Ovary (tissue), 10 donors: ENCODE measurements at places on chromosomes 3 and 15. TPM values are rescaled to one million over a fixed set of nuclear protein-coding genes. Genes with fewer than 3 reads are reported as not detected.
A peak's percentile ranks its signal among the peaks of the same experiment; 100 is the strongest.

Gene SCG5
- 1.4 TPM for total RNA-seq

GRCh38 chr15:71484080-71484479 lies 326.3 kb upstream of the NR2E3 start:
- no peaks in the 10 kb centered on the region for H3K27me3 ChIP-seq
- no peak for DNase-seq
- H3K36me3 ChIP-seq, result no peaks in the 10 kb centered on the region
- H3K4me3 ChIP-seq, result no peak overlapping the region
- H3K27ac ChIP-seq, result no peak overlapping the region
- H3K4me1 ChIP-seq, result no peaks in the 10 kb centered on the region

DNA sequence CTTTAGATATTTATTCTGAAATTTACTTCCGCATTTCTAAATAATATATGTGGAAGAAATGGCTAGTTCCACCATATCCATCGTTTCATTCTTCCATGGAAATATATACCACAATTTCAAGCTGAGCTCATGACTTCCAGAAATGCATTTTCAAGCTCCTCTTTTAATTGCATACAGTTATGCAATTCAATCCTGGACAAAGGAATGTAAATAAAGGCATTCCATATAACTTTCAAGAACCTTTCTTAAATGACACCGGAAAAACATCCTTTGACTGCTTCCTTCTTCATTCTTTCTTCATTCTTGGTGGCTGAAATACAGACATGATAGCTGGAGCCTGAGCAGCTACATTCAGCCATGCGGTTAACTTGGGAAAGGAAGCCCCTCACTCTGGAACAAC lies 185.2 kb upstream of the GADL1 start:
- no peak overlapping the region for H3K4me3 ChIP-seq
- H3K4me1 ChIP-seq, result peaks cover 2% of the 10 kb centered on the region
- H3K27me3 ChIP-seq, result no peaks in the 10 kb centered on the region
- H3K27ac ChIP-seq, result no peak overlapping the region
- no peaks in the 10 kb centered on the region for H3K36me3 ChIP-seq

Gene PGBD4
- 0.69 TPM for total RNA-seq

Gene ZIC1
- total RNA-seq, result 0.05 TPM

GRCh38 chr3:100245927-100246326 lies 14.9 kb upstream of the TBC1D23 start:
- DNase-seq, result no peak
- H3K4me3 ChIP-seq, result no peak overlapping the region
- no peaks in the 10 kb centered on the region for H3K36me3 ChIP-seq
- no peak overlapping the region for H3K27ac ChIP-seq
- no peaks in the 10 kb centered on the region for H3K27me3 ChIP-seq
- no peaks in the 10 kb centered on the region for H3K4me1 ChIP-seq

Gene ITGB5
- 47.6 TPM for total RNA-seq

GRCh38 chr3:179860275-179861107 lies 176.2 kb downstream of the PEX5L start:
- H3K27ac ChIP-seq, result no peak overlapping the region
- H3K36me3 ChIP-seq, result no peaks in the 10 kb centered on the region
- H3K27me3 ChIP-seq, result no peaks in the 10 kb centered on the region
- no peak overlapping the region for H3K4me3 ChIP-seq

GRCh38 chr3:63611382-63611781 lies 41.1 kb upstream of the SNTN start:
- no peaks in the 10 kb centered on the region for H3K4me1 ChIP-seq
- no peak for DNase-seq
- no peaks in the 10 kb centered on the region for H3K27me3 ChIP-seq

DNA sequence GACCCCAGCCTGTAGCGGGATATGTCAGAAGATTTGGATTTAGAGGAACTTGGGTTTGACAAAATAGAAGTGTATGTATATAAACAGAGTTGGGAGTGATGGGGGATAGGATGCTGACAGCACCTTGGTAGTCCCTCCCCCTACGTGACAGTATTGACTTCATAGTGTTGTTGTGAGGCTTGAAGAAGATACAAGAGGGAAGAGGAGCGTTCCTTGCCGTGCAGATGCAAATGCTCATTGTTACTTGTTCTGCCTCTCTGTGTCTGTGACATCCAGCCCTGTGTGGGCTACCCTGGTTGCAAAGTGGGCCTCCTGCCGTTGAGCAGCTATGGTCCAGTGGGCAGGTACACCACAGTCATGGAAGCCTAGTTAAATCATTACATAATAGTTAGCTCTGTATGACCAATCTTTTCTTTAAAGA lies 45.0 kb downstream of the SMAD3 start:
- DNase-seq, result no peak
- no peak overlapping the region for H3K4me3 ChIP-seq
- no peaks in the 10 kb centered on the region for H3K27me3 ChIP-seq
- H3K4me1 ChIP-seq, result peaks cover 41% of the 10 kb centered on the region

DNA sequence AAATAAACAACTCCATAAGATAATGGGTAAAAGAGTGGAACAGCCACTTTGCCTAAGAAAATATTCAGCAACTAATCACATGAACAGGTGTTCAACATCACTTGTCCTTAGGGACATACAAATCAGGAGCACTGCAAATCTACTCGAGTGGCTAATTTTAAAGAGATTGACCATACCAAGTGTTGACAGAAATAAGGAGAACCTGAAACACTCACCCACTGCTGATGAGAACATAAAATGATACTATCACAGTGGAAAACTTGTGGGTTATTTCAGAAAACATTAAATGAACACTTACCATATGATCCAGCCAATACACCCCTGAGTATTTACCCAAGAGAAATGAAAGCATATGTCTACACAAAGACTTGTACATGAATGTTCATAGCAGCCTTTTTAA lies 70.5 kb downstream of the GABRB3 start:
- no peak overlapping the region for H3K4me3 ChIP-seq
- DNase-seq, result no peak
- no peak overlapping the region for H3K27ac ChIP-seq

Gene WDR6
- total RNA-seq, result 289 TPM

- no peaks in the 10 kb centered on the region for H3K27me3 ChIP-seq
- DNase-seq, result no peak
- H3K4me3 ChIP-seq, result no peak overlapping the region
- no peak overlapping the region for H3K27ac ChIP-seq
- peaks cover 1% of the 10 kb centered on the region for H3K4me1 ChIP-seq
Measured at GRCh38 chr3:127137757-127138536, 55.0 kb upstream of the PRR23E start.

Gene MYRIP
- total RNA-seq, result 8.4 TPM

DNA sequence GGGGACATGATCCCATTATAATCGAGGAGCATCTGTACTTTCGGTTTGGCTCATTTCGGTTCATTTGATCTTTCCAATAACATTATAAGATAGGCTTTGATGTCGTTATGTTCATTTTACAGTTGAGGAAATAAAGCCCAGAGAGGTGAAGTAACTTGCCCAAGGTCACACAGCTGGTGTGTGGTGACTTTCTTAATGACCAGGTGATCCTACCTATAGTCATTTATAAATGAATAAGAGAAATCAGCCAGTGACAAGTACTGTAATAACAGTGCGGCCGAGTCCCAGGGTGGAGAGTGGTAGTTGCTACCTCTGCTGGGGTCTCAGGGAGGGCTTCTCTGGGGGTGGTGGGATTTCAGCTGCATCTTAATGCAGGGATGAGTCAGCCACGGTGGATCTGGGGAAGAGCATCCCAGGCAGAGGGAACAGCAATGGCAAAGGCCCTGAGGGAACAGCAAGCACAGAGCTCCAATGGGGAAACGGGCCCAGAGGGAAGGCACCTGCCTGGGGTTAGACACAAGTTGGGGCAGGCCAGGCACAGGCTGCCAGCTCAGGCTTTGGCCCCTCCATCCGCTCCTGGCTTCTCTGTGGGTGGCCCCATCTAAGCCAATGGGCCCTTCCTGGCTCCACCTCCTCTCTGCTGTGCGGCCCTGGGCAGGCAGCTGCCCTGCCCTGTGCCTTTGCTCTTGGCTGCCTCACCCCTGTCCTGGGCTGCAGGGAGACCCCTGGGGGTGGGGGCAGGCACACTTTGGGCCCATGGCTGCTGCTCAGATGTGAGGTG lies 1.1 kb upstream of the FBLN2 start:
- DNase-seq, result no peak
- H3K36me3 ChIP-seq, result no peaks in the 10 kb centered on the region
- H3K27ac ChIP-seq, result no peak overlapping the region
- no peak overlapping the region for H3K4me3 ChIP-seq

GRCh38 chr3:52299879-52300611 lies 12.4 kb downstream of the GLYCTK start:
- H3K36me3 ChIP-seq, result no peaks in the 10 kb centered on the region
- peaks cover 19% of the 10 kb centered on the region for H3K4me1 ChIP-seq
- H3K4me3 ChIP-seq, result no peak overlapping the region
- peak overlapping the region; percentile 69 for H3K27ac ChIP-seq
- no peaks in the 10 kb centered on the region for H3K27me3 ChIP-seq
- peak; percentile 76 for DNase-seq

Gene ATP13A5
- total RNA-seq, result not detected

- no peak overlapping the region for H3K4me3 ChIP-seq
- H3K4me1 ChIP-seq, result peaks cover 2% of the 10 kb centered on the region
- no peak for DNase-seq
- no peak overlapping the region for H3K27ac ChIP-seq
- H3K27me3 ChIP-seq, result no peaks in the 10 kb centered on the region
Measured at GRCh38 chr3:190809351-190809750, 53.1 kb downstream of the GMNC start.

Gene FAM3D
- not detected for total RNA-seq

DNA sequence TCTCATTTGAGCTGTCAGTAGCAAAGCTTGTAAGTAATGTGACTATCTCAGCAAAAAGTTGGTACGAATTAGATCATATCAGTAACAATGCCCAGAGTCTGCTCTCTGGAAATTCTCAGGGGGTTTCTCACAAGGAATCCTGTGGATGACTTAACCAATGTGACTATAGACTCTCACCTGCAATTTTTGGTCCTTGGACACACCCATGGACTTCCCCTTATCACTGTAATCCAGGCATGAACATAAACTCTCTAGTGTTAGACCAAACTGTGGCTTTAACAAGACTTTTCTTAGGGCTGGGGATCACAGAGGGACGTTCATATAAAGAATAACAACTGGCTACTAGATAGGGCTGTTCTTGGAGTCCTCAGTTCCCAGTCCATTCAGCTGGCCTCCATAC lies 3.9 kb upstream of the ZNF80 start:
- no peaks in the 10 kb centered on the region for H3K4me1 ChIP-seq
- no peaks in the 10 kb centered on the region for H3K36me3 ChIP-seq
- DNase-seq, result no peak
- no peaks in the 10 kb centered on the region for H3K27me3 ChIP-seq
- H3K27ac ChIP-seq, result no peak overlapping the region

- H3K4me1 ChIP-seq, result no peaks in the 10 kb centered on the region
- no peaks in the 10 kb centered on the region for H3K36me3 ChIP-seq
- H3K4me3 ChIP-seq, result no peak overlapping the region
- DNase-seq, result no peak
- H3K27ac ChIP-seq, result no peak overlapping the region
- no peaks in the 10 kb centered on the region for H3K27me3 ChIP-seq
Measured at GRCh38 chr3:46829699-46830208, 33.5 kb downstream of the MYL3 start.

- H3K27me3 ChIP-seq, result no peaks in the 10 kb centered on the region
- no peaks in the 10 kb centered on the region for H3K4me1 ChIP-seq
Measured at GRCh38 chr3:123817413-123817812, 66.7 kb downstream of the MYLK start.

Gene GRM2
- 0.25 TPM for total RNA-seq

DNA sequence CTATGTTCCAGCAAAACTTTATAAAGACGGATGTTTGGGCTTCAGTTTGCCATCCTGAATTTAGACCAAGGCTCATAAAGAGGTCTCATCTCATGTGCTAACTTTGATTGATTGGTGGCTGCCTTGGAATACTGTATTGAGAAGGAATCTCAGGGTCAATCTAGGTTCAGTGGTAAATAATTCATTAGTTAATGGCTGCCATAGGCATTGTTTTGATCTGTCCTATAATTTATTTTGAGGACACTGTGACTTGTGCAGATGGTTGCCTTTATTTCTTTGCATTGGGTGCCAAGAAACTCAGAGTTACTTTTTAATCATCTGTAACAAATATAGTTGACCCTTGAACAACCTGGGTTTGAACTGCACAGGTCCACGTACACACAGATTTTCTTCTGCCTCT lies 159.8 kb downstream of the B3GALNT1 start:
- H3K4me3 ChIP-seq, result no peak overlapping the region
- no peak for DNase-seq
- no peak overlapping the region for H3K27ac ChIP-seq
- H3K27me3 ChIP-seq, result no peaks in the 10 kb centered on the region
- H3K36me3 ChIP-seq, result no peaks in the 10 kb centered on the region

GRCh38 chr3:23108451-23109057 lies 94.6 kb upstream of the UBE2E2 start:
- H3K36me3 ChIP-seq, result no peaks in the 10 kb centered on the region
- no peak for DNase-seq
- no peak overlapping the region for H3K27ac ChIP-seq
- no peak overlapping the region for H3K4me3 ChIP-seq
- H3K27me3 ChIP-seq, result no peaks in the 10 kb centered on the region
- H3K4me1 ChIP-seq, result no peaks in the 10 kb centered on the region

GRCh38 chr3:63993653-63994079 lies 29.6 kb downstream of the PSMD6 start:
- DNase-seq, result peak; percentile 44
- H3K27me3 ChIP-seq, result no peaks in the 10 kb centered on the region
- H3K27ac ChIP-seq, result no peak overlapping the region

- no peaks in the 10 kb centered on the region for H3K27me3 ChIP-seq
- no peak for DNase-seq
- H3K27ac ChIP-seq, result no peak overlapping the region
- no peaks in the 10 kb centered on the region for H3K36me3 ChIP-seq
- no peak overlapping the region for H3K4me3 ChIP-seq
- no peaks in the 10 kb centered on the region for H3K4me1 ChIP-seq
Measured at GRCh38 chr15:93257920-93258319, 168.9 kb upstream of the RGMA start.

Gene ACAN
- 0.28 TPM for total RNA-seq

DNA sequence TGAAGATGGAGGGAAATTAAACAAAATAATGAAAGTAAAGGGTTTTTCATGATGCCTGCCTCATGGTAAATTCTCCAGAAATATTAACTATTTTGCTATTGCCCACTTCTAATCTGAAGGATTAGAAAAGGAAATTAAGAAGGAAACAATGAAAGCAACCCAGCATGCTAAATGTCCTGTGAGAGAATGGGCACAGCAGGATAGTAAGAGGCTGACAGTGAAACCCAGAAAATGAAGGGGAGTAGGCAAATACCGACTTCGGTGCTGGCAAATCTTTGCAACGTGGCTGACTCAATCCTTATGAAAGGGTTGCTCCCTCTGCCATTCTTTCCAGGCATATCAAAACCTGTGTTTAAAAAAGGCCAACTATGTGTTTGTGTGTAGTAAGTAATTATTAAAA lies 147.5 kb upstream of the SYNPR start:
- DNase-seq, result no peak
- no peak overlapping the region for H3K27ac ChIP-seq
- no peaks in the 10 kb centered on the region for H3K27me3 ChIP-seq

Gene PPARG
- 29.6 TPM for total RNA-seq
